GM19239 (cell line): ENCODE measurements at places on chromosomes 6 and 20.

- no peak for DNase-seq
These were observed 4.6 kb downstream of the UNC93A start for GRCh38 chr6:167295495-167296292.

DNA sequence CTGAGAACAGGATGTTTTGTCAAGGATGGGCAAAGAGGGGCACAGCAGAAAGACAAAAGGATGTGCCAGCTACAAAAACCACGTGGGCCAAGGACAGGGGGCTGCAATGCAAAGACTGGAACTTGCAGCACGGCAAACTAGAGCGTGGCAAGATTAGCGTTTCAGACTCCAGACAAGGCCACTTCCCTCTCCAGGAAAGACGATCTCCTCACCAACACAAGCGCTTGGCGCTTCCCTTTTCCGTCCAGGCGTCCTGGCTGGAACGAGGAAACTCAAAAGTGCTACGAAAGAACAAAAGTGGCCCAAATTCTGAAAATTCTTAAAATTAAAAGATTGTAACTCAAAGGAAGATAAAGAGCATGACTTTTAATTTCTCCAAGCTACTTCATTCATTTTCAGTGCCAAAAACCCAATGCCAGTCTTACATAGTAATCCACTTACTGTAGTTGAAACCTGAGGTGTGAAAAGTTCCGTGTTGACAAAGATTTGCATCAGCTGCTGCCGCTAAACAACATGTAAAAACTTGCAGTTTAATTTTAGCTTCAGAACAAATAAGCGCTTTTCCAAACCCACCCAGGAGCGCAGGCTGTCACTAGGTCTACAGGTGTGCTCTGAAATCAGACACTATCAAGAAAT, 207.1 kb upstream of the RREB1 start:
- DNase-seq = no peak

DNA sequence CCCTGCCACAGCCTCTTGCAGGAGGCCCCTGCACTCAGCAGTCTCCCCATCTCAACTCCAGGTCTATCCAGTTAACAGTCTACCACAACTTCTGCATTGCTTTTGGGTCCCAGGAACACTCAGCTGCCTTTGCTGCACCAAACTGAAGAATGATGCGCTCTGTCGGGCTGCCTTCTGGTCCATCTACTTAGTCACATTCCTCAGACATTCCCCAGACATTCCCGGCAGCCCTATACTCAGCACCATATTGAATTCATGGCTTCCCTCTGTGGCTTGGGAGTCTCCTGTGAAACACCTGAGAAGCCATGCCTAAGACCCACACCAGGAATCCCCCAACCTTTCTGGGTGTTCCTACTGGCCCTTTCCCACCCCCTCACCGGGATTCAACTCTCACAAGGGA, 99.6 kb upstream of the COL21A1 start:
- no peak for DNase-seq

GRCh38 chr6:127191716-127192115, 73.2 kb downstream of the RSPO3 start:
- no peak for DNase-seq

DNA sequence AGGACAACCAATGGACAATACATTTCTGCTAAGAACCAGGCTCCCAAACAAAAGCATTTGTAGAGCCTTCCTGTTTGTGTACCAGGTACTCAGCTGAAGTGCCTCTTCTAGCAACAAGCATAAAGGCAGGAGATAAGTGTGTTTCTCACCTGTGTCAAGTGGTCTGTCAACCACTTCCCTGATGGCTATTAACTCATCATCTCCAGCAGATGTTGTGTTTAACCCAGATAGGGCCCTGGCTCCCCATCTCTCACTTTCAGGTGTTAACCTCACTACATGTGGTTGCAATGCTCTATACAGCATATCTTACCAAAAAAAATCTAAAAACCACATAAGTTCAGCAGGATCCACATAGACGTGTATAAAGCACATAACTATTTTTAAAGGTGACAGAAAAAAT, 9.6 kb upstream of the IL17A start:
- no peak for DNase-seq

DNA sequence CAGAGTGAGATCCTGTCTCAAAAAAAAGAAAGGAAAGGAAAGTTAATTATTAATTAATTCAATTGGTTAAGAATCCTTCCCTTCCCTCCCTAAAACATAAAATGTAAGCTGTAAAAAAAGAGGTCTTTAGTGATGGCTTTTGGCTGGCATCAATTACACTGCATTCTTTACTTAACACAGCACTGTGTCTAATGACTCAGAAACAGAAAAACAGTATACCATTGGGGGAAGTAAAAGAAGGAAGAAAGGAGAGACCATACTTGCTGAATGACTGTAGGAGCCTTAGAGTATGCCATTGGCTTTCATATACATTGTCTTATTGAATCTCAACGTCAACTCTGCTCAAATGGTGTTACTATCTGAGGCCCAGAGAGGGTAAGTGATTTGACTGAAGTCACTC, 18.3 kb upstream of the CITED2 start:
- DNase-seq = no peak

DNA sequence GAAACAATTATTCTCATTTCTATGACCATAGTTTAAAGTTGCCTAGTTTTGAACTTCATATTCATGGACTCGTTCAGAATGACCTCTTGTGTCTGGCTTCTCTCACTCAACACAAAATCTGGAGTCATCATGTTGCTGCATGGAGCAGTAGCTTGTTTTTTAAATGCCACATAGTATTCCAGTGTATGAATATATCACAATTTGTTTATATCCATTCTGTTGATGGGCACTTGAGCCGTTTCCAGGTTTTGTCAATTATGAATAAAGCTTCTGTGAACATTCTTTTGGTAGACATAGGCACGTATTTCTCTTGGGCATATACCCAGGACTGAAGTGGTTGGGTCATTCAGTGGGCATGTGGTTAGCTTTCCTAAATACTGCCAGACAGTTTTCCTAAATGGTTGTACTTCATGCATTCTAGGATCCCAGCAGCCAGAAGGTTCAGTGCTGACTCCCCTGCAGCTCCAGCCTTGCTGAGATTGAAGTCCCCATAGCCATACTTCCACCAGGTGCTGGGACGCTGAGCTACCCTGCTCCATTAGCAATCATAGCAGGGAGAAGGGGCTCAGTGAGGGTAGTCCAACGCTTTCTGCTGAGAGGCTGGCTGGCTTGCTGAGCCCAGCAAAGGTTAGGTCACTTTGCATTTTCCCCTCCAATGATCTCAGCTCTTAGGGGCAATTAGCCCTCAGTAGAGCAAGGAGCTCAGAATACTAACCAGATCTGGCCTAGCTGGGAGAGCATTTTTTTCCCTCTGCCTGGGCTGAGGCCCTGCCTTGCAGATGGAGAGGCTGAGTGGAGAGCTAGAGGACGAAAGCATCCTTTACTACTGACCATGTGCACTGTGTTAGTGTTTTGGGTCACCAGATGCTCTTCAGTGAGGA, 35.7 kb upstream of the CTNNBL1 start:
- no peak for DNase-seq

- no peak for DNase-seq
These were observed 10.0 kb downstream of the JPH2 start for GRCh38 chr20:44176833-44177534.

DNA sequence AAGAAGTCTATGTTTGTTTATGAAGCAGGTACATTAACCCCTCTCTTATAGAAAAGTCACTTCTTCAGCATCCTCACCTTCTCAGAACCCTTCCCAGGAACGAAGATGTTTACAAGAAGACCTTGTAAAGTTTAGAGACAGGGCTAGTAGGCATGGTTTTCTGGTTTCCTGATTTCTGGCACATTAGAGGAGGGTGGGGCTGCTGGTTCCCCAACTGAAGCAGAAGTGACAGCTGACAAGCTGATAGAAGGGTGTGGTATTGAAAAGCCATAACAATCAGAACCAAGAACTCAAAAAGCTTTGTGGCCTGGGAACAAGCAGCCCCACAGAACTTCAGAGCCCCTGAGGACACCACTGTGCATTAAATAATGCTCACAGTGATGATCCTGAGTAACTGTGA, 91.2 kb downstream of the RTN4IP1 start:
- no peak for DNase-seq

GRCh38 chr6:166750108-166750793, 123.2 kb upstream of the RPS6KA2 start:
- DNase-seq = no peak

DNA sequence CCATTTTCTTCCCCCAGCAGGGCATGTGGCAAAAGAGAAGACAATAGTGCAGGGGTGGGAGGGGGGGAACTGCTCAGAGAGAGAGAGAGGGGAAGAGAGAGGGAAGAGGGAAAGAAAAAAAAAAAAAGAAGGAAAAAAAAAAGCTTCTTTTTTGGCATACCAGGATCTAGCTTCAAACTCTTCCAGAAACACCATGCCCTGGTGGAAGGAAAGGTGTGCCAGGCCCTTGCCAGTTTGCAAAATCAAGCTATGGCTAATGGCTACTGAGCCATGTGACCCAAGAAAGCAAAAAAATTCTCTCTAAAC, 326 bp downstream of the ZMYND8 start:
- no peak for DNase-seq

DNA sequence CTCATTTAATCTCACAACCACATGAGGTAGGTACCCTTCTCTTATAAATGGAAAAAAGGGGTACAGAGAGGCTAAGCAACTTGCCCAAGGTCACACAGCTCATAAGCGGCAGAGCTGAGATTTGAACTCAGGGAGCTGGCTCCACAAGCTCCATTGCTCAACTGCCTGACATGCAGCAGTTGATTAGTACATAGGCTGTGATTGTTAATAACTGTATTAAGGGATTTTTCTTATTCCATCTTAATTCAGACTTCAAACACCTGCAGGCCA, 6.6 kb downstream of the CCN5 start:
- DNase-seq = no peak

DNA sequence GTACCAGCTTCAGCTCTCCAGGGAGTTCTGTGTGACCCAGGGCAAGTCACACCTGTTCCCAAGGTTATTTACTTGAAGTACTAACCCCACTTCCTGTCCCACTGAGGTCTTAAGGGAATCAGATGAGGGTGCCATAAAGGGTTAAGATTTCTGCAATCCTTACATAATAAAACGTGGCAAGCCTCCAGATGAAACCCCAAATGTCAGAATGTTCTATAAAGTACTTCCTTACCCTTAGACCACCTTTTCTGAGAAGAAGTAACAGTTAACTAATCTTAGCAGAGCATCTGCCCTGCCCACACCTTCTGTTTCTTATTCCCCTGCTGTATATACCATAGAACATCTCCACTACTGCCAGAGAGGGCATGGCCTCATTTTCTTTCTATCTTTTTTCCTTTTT, 6.0 kb upstream of the AVP start:
- DNase-seq = no peak

- no peak for DNase-seq
These were observed 713.4 kb downstream of the CD109 start for GRCh38 chr6:74409447-74409846.

GRCh38 chr6:170178561-170179477, 112.1 kb downstream of the DLL1 start:
- no peak for DNase-seq

- no peak for DNase-seq
These were observed 25.8 kb upstream of the PTPN1 start for GRCh38 chr20:50484271-50484976.

- no peak for DNase-seq
These were observed 32.3 kb downstream of the IRF4 start for GRCh38 chr6:423799-424345.
